ENCODE measurements at places on chromosomes 5 and 9.

- peak; percentile 43 for DNase-seq
These were observed 3.2 kb downstream of the SURF2 start for GRCh38 chr9:133359399-133360175.

DNA sequence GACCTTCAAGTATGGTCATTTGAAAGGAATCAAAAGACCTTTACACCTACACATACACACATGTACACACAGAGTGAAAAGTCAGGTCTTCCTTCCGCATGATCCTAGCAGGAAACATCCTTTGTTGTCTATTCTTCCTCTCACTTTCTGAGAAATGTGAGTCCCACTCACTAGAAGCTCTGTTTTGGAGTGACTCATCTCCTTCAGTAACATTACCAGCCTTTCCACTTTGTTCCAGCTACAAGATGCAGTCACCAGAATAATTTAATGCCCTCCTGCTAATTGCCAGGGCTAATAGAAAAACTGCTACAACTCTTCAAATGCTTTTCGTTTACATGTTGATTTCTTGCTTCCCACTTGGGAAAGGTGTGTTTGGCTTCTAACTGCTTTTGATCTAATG is 417.3 kb downstream of the RASEF start:
- DNase-seq, result no peak

DNA sequence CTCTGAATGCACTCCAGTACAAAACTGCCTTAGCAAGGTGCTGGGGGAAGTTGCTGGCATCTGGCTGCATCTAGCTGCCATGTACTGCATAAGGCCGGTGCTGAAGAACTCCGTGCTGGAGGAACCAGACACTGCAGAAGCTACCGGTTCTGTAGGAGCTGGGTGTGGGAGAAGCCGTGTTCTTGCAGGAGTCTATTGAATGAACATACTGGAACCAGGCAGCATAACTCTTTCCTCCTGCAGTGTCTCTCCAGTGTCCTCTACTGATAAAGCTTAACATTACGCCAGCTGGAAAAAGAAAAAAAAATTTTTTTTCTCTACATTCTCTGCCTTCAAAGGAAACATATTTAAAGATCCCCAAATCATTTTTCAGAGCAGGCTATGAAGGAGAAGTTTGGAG is 38.5 kb downstream of the VPS13A start:
- peak; percentile 25 for DNase-seq

DNA sequence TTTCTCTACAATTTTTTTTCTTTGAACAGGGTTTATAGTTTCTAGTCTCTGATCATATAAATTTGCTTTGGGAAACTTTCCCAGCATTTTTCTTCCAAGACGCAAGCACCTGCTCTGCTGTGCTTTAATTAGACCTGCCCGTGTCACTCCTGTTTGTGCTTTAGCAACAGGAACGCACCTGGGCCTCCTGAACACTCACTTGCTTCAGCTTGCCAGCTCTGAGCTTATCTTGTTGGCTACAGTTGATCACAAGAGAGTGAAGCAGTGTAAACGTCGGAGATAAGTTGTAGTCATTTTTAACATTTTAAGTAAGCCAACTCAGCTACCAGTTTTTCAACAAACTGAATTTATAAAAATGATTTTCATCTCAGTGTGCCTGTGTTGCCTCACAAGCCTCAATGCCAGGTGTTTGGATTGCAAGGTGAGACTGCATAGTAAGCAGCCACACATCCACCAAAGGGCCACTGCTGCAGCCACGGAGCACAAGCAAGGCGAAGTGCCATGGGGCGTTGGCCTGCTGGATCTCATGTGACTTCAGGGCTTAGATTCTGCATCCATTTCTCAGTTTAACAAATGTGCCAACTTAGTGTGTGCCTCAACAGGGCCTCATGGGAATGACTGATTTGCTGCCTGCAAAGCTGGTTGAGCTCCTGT is 166.9 kb downstream of the TRIO start:
- DNase-seq, result no peak

DNA sequence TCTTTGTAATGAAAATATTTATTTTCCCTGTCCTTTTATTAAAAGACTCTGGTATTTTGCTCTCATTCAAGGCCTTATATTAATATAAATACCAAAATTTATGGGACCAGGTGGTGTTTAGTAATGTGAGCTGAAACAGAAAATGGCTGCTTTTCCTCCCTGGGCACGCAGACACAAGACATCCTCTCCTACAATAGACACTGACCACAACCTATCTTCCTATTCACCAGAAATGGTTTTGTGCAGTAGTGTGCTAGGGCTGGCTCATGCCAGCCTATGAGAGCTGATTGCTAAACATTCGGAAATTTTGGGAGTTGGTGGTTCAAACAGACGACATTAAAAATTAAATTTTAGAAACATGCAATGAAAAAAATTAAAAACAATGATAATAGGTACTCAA is 338.2 kb downstream of the BNC2 start:
- no peak for DNase-seq

- peak; percentile 84 for DNase-seq
These were observed at the start of gene PLPP1 for GRCh38 chr5:55534436-55535198. Gene PLPP1 (minus strand): TSS chr5:55534964. CDS start chr5:55534629, 335 bp downstream.

GRCh38 chr9:130660683-130661450 is 3.5 kb upstream of the PRDM12 start:
- DNase-seq, result no peak

DNA sequence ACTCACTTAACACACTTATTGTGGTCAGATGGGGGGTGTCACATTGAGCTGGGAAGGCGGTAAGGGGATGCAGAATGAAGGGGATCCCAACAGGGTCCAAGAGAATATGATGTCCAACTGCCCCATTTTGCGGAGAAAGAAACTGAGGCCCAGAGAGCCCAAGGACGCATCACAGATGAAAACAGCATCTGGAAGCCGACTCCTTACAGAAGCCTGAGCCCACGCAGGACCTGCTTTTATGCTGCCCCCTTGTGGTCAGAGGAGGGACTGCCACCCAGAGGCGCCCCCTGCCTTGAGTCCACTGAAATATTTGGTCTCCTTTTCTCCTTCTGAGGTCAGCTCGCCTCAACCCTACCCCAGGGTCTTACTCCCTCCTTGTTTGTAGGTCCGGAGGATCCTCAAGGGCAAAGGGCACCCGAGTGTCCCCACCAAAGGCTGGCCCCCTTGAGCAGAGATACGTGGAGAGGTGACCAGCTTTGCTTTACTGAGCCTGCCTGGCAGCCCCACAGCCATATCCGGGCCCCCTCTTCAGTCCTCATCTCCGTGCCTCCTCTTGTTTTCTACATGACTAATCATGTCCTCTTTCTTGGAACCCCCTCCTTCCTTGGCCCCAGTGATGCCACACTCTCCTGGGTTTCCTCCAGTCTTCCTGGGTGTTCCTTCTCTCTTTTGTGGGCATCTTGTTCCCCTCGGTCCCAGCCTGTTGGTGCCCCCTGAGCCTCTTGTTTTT is 30.0 kb upstream of the TTLL11 start:
- DNase-seq, result peak; percentile 77
